ENCODE measurements at places on chromosomes 4 and X.

DNA sequence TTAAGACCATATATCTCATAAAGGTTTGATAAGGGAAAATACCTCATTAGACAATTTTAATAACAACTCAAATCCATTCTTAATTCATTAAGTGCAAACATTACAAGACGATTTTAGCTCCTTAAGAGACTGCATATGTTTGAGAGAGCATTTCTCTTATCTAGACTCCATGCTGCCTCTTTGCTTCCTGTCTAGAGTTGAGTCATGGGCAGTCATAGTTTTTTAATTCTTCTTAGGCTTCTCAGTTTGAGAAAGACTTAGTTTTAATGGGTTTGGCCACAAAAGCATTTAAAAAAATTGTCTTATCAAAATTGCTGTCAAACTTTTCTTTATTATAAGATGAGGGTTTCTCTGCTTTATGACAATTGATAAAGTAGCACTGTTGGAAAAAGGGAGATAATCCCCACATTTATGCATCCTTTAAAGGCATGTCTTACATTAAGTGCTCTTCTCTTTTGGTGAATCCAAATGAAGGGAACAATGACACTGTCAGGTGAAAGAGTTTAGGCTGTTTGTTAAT, 713.4 kb downstream of the PCDH18 start:
- no peak for DNase-seq

- no peak for DNase-seq
These were observed 9.2 kb downstream of the VCX start for GRCh38 chrX:7852166-7852565.

GRCh38 chr4:156756118-156756517, 215.5 kb downstream of the PDGFC start:
- DNase-seq: no peak

- no peak for DNase-seq
These were observed 43.5 kb downstream of the CHRNA9 start for GRCh38 chr4:40378619-40379018.

DNA sequence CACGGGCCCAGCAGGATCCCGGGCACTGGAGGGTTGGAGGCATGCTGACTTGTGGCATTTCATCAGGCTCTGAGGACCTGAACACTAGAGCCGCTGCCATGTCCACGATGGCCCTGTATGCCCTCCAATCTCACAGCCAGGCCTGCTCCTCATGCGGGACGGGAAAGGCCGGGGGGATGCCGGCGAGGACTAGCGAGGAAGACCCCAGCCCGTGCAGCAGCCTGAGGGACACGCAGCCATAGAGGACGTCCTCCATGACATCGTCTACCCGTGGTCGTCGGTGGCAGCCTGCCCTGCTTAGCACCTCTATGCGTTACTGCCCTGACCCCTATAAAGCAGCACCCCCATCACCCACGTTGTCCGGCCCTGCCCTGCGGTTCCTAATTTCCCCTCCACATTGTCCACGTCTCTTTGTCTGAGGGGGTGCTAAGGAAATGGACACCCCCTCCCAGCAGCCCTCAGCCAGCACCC, 32.6 kb downstream of the HMX1 start:
- DNase-seq: no peak

DNA sequence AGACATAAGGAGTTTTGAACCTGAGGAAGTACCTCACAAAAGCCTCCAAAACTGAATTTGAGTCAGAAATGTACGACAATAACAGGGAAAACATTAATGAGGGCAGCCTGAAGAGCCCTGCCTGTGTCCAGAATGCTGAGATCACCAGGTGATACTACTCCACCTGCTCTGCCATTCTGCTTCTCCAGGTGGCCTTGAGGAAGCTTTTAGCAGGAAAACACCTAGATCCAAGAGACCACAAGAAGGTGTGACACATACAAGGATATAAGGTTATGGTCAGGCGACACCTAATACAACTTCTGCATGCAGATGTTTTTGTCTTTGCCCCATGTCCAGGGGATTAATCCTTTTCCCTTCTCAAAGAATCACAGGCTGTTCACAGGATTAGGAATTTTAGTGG, 15.3 kb downstream of the SOWAHB start:
- DNase-seq: no peak

DNA sequence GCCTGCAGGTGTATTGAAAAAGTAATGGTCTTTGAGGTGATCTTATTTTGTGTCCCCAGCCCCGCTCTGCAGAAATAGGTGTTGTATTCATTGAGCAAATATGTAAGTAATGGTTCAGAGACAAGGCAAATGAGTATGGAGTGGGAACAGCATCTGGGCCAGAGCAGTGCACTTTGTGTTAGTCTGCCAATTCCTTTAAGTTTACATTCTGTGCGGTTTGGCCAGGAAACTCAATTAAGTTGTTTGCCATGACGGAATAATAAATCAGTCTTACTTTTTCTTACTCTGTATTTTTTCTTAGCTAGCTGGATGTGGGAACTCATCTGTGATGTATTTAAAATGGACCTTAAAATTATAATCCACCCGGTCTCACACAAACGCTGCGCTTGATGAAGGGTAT, 12.6 kb downstream of the DCLK2 start:
- DNase-seq: no peak

DNA sequence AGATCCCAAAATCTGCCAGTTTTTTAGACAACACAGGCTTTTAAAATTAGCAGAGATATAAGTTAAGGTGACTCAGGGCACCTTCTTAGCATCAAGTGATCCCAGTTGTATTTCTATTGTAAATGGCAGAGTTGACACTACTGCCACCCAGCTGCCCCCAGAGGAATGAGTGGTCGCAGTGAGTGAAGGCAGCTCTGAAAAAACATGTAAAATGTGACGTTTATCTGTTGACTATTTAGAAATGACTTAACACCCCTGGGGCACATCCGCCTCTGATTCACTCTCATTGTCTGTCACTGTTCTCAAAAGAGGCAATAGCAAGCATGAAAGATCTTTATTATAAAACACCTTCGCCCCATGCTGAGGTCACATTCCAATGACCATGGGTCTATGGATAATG, 592.4 kb downstream of the ACTRT1 start:
- no peak for DNase-seq

DNA sequence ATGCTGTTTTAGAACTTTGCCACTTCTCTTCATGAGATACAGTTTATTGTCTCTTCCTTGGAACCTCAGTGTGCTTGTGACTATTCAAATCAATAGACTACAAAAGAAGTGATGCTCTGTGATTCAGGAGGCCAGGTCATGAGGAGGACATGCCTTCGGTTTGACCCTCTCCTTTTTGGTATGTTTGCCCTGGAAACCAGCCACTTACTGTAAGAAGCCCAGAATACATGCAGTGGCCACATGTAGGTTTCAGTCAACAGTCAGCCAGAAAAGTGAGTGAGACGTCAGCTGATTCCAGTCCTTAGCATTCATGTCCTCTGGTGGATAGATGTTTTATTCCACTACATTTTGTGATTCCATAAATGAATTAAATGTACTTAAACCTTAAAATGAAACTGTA, 328.7 kb downstream of the PCDH18 start:
- DNase-seq: no peak

GRCh38 chr4:167622481-167623240, 388.4 kb upstream of the SPOCK3 start:
- peak; percentile 20 for DNase-seq

GRCh38 chrX:44245733-44246132, 97.7 kb downstream of the EFHC2 start:
- DNase-seq: no peak

All from SHP77 treated with DMSO at 0.1 percent for 48 hours (cell line).